ACHN (cell line): ENCODE measurements at places on chromosomes 12 and 14.

DNA sequence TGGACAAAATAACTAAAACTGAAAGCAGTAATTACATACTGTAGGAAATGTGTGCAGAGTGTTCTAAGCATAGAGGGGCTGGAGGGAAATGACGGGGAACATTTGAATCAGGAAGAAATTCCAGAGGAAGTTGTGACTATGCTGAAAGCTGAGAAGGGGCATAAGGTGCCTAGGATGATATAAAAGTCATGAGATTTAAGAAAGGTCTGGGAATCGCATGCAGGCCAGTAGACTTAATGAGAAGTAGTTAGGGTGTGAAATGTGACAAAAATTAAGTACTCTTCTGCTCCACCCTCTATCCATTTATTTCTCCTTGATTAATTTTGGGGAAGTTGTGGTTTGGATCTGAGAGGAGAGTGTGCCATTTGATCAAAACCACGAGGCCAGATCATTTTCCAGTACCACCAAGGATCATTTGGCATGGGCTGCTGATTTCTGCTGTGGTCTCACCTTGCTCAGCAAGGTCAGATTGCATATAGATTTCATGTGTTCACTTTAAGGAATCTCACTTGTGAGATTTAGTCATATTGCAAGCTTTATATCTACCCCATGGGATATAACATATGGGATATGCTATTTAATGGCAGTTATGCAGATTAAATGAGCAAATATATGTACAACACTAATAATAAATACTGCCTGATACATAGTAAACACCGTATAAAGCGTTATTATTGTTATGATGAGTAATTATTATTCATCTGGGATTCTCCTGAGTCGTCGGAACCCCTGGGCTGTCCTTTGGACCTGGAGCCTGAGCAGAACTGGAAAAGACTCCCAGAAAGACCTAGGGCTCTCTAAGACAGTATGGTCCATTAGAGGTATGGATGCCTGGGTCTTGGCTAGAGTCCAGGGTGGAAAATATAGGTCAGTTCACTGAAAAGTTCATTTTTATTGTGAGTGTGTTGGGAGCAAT is 72.3 kb downstream of the SRGAP1 start:
- peak; percentile 61 for DNase-seq

GRCh38 chr12:92107094-92107493 is 38.6 kb downstream of the BTG1 start:
- no peak for DNase-seq

DNA sequence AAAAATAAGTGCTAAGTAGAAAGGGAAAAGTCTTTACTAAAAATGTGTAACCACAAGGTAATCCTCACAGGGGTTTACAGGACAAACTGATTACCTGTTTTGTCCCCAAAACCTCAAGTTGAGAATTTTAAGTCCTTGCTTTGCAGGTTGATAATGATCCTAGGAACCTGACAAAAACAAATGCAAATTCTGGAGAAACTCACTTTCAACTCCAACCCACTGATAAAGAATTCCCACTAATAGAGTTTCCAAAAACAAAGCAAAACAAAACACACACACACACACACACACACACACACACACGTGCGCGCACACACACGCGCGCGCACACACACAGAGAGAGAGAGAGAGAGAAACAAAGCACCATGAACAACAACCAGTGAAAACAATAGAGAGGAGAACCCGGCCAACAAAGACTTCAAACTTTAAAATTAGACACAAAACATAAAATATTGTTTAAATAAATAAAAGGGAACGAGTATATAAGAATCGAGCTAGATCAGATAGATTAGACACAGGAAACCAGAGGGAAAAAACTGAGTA is 187.0 kb upstream of the FOXN3 start:
- DNase-seq = no peak

DNA sequence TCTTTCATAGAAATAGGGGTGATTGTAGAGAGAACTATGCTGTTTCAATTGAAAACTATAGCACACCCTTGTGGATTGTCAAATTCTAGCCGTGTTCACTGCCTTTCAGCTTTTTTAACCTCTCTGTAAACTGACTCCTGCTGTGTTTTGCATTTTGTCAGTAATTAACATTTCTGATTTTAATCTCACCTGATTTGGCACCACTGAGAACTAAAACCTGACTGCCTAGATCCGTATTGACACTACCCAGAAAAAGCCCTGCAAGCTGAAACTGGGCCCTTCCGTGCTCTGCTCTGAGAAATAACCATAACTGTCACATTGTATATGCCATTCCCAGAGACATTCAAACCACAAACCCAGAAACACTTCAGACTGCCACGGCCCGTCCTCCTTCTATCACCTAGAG is 26.6 kb upstream of the ETV6 start:
- DNase-seq = no peak

DNA sequence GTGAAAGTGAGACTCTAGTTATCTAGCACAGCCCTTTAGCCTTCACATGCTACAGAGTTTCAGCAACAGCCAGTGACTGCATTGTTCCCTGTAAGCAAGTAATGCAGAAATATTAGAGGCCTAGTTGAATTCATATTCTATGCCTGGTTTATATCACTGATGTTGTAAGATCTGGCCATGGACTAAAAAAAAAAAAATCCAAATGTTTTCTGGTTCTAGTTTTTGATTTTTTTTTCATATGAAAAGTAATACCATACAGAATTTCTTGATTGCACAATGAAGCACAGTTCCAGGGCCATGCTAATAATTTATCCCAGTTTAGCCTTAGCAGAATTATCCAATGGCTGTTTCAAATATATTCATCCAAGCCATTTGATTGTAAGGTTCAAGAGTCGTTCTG is 341.5 kb upstream of the DDHD1 start:
- no peak for DNase-seq

- DNase-seq = peak; percentile 78
Observed at GRCh38 chr12:27635349-27635972, 60.8 kb upstream of the REP15 start.

GRCh38 chr14:32384464-32384863 is 55.4 kb downstream of the AKAP6 start:
- DNase-seq = no peak

DNA sequence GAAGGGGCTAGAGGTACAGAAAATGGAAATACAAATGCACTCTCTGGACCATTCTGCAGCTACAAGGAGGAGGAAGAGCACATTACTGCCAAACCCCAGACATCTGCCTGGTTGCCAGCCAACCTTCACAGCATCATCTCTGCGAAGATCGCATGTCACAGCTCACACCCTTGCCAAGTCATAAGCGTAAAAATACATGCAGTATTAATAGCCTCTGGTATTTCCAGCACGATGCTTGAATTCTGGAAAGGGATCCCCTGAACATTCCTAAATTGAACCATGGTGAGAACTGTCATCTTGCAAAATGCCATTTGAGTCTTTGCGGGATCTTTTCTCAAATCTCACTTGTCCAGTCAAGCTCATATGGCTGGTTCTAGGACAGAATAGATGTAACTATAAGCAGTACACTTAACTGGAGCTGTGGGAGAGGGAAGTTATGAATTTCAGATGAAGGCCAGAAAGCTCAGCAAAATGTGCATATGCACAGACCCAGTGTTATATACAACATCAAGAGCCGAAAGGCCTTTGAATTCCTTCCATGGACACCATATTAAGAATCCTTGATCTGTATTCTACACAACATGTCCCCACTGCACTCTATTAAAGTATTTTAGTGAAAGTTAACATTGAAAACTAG is 211.6 kb downstream of the DUSP6 start:
- no peak for DNase-seq

- no peak for DNase-seq
Observed at GRCh38 chr12:90112666-90113065, 404.0 kb upstream of the ATP2B1 start.
